ENCODE measurements at places on chromosomes 11 and 22.

DNA sequence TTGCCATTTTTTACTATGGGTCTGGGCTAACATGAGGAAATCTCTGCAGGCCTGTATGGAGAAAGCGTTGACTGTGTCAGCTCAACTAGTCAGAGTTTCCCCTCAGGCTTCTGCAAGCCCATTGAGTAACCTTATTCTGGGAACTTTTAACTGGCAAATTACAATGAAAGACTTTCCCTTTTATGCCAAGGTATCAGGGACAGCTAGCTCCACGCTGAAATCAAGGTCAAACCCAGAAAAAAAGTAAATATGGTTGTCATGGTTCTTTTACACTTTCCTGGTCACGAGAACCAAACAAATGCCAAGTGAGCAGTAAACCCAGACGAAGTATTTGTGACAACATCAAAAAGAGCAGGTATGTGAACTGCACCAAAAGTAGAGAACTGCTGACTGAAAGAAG, 13.8 kb downstream of the OSBP start:
- no peak for DNase-seq

- DNase-seq: no peak
These were observed 276.5 kb downstream of the ETS1 start for GRCh38 chr11:128310676-128311445.

- no peak for DNase-seq
These were observed 22.5 kb upstream of the SMIM35 start for GRCh38 chr11:118109231-118109630.

- DNase-seq: no peak
These were observed 859 bp upstream of the ACCS start for GRCh38 chr11:44065161-44065661.

GRCh38 chr11:126054882-126055281, 7.8 kb downstream of the CDON start:
- no peak for DNase-seq

DNA sequence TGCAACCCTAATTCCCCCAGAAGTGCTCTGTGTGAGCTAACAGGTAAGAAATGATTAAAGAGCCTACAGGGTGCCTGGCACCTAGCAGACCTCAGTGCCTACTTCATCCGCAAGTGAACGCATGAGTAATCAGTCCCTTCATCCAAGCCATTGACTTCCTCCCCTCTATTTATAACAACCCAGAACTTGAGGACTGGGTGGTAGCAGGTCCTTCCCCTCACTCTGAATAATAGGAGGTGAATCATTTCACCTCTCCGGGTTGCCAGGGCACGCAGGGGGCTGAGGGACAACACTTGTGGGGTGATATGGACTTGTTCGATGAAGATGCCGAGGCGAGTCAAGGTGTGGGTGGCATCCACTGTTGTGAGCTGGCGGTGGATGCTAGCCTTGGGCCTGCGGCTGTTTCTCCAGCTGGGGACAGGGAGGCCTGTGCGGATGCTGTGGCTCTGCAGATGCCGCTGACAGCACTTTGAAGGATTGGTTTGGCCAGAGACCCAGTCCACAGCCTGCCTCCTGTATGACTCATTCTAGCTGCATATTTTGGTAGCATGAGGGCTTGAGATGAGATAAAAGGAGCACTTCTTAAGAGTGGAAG, 11.7 kb upstream of the SORL1-AS1 start:
- DNase-seq: no peak

DNA sequence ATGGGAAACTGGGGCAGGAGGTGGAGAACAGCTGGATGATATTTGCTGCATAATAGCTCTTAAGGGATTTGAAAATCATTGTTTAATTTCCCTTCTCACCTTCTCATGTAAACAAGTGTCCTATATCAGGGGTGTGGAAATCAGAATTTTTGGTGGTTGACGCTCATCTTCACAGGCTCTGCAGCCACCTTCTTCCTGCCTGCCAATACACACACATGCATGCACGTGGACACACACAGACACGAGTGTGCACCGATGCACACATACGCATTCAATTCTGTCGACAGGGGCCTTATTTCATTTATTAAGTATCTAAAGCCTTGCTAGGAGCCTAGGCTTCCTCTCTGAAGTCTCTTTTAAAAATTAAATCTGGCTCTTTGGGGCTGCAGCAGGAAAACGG, 349.4 kb upstream of the NCAM1 start:
- DNase-seq: no peak

- no peak for DNase-seq
These were observed 57.4 kb downstream of the NECTIN1 start for GRCh38 chr11:119671561-119672015.

DNA sequence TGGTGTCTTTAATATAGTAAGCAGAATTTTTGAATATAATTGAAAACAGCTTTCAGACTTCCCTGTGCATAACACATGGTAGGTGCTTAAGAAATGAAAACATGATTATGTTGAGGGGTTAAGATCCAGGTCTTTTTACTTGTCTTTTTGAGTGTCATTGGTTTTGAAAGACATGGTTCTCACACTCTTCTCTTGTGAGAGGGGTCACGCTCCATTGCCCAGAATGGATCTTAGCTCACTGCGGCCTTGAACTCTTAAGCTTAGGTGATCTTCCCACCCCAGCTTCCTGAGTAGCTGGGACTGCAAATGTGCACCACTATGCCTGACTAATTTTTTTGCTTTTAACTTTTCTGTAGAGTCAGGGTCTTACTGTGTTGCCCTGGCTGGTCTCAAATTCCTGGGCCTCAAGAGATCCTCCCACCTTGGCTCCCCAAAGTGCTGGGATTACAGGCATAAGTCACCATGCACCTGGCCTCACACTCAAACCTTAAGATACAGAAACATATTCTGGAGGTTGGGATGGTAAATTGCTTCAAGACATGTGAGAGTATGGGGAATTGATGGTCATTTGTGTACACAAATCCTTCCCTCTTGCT, 1.4 kb downstream of the SPCS2 start:
- no peak for DNase-seq

DNA sequence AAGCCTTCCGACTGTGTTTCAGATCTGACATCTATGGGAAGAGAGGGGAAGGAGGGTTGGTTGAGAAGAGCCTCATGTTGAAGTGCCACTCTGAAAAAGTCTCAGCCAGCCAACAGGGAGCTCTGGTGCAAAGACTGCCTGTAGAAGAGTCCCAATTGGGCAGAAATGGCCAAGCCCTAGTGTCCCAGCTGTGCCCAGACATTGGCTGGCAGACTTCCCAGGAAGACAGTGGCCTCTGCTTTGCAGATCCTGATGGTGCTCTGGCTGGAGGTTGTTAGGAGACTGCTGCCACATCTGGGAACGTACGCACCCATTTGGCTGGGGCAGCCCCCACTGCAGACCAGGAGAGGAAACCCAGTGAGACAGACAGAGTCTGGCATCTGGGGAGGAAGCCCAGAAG, 3.2 kb upstream of the PLA2G3 start:
- DNase-seq: no peak

- no peak for DNase-seq
These were observed 114.4 kb downstream of the MPPED1 start for GRCh38 chr22:43526117-43526655.

DNA sequence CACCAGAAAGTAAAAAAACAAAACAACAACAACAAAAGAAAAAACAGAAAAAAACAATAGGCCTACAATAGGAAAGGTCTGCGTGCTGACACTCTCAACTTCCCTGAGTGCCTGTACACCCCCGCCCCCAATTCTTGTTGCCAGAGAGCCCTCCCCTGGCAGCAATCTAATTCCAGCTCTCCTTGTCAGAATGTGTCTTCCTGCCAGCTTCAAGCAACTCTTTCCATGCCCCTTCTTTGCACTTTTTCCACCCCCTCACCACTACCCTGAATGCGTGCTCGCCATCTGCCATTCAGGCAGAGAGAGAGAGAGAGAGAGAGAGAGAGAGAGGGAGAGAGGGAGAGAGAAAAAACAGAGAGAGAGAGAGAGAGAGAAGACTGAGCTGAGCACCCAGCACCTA, 245.0 kb downstream of the KIRREL3 start:
- no peak for DNase-seq

DNA sequence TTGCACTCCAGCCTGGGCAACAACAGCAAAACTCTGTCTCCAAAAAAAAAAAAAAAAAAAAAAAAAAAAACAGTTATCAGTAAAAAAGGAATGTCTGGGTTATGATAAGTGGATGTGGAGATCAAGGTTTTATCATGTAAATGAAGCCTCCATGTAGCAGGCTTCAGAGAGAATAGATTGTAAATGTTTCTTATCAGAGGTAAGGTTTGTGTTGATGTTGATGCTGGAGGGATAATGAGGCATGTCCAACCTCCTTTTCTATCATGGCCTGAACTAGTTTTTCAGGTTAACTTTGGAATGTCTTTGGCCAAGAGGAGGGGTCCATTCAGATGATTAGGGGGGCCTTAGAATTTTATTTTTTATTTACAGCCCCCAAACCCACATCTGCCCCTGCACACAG, 35.4 kb upstream of the TREH start:
- DNase-seq: no peak

DNA sequence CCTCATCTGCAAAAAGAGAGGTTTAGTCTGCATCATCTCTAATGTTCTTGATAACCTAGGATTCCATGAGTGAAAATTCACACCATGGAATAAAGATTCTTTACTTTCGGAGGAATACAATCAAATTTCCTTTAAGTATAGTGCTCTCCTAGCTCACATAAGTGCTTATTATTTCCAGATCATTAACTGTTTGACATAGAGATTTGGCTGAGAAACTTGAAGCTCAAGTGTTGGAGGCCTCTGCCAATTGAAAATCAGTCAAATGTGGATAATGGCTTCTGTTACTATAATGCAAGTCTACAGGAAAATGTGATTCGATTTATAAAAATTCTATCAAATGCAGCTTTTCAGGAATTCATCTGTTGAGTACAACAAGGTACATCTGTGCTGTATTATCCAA, 144.6 kb downstream of the KIF18A start:
- no peak for DNase-seq

- no peak for DNase-seq
These were observed 33.8 kb downstream of the SLC35F2 start for GRCh38 chr11:107824668-107825369.

GRCh38 chr22:35205961-35206360, 51.3 kb upstream of the HMGXB4 start:
- no peak for DNase-seq

DNA sequence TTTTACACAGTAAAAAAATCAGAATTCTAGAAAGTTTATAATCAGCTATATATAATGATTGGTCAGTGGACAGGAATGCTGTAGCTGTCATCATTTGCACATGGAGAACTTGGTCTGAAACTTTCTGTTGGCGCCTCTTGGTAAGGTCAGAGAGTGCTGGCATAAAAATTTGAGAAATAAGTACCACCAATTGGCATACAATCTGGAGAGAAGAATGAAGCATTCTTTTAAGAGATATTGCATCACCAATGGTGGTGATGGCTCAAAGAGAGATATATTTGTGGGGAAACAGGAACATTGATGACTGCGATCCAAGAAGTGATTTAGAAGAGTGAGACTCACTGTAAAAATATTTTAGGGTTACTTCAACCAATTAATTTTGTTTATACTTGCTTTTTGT, 19.8 kb upstream of the OOSP1 start:
- no peak for DNase-seq

DNA sequence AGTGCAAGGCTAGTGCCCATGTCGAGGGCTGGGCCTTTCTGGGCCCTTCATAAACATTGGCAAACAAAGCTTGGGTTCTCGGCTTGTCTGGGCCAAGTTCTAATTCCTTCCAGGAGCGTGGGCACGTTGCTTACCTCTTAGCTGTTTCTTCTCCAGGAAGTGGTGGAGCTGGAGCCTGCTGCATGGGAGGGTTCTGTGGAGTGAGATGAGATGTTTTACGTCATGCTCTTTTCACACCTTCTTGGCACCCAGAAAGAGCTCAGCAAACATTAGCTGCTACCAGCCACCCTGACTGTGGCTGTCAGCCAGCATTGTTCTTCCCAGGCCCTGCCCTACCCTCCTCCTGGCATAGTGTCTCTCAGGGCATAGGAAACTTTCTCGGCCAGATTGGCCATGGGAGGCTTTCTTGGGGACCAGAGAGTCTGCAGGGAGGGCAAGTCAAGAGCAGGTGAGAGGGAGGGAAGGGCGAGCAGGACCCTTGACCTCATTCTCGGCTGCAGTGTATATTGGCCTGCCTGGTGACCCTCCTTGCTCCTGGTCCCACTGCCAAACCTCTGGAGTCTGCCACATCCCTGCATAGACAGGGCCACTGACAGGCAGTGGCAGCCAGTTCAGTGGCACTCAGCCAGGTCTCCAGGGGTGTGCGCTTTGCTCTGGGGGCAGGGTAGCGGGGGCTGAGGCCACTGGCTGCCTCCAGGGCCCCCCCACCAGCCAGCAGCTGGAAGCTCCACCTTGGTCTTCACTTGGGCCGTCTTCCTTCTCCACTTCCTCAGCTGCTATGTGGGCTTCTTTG, 98.8 kb downstream of the BCR start:
- no peak for DNase-seq

- no peak for DNase-seq
These were observed 185.6 kb upstream of the TENM4 start for GRCh38 chr11:79626135-79627075.

DNA sequence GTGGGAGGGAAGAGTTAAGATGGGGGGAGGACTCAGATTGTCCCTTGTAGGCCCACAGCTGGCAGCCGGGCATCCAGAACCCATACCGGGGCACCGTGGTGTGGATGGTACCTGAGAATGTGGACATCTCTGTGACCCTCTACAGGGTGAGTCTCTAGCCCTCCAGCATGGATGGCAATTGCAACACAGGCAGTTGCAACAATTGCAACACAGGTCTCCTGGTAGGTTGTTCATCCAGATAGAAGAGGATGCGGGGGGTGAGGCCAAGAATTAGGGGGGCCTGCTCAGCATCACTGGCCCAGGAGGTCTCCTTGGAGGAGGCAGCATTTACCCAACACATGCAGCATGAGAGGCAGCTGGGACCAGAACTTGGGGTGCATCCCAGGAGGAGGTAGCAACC, 3.4 kb downstream of the EHBP1L1 start:
- DNase-seq: no peak

- DNase-seq: no peak
These were observed at the start of gene CDC42EP2 for GRCh38 chr11:65314501-65315203. CDC42EP2 (plus strand) TSS chr11:65314866; CDS start chr11:65320899, 6,033 bp downstream.

DNA sequence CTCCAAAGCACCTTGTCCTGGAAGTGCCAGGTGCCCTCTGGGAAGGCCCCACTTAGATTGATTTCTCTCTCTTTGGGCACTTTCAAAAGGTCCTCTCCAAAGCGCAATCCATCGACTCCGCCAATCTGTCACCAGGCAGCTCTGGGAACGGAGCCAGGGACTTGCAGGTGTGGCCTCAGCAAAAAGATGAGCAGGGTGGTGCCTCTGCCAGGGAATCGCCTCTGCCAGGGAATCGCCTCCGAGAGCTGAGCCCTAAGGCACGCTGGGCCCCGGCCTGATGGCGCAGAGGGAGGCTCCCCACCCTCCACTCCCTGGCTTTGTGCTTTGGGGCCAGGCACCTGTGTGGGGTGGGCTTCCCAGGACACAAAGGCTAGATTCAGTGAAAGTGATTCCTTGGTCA, 1391.3 kb downstream of the TBC1D22A start:
- no peak for DNase-seq

GRCh38 chr11:1222491-1223345, at the start of gene MUC5B:
MUC5B (plus strand) TSS chr11:1223066; CDS start chr11:1223124, 58 bp downstream.
- no peak for DNase-seq
